Stimulated activated CD8-positive, alpha-beta memory T cell treated with anti-CD3 and anti-CD28 coated beads, Interleukin-4, amount 100 ng/mL, for 4 hours (primary cell): ENCODE measurements at places on chromosomes 3 and 15.

DNA sequence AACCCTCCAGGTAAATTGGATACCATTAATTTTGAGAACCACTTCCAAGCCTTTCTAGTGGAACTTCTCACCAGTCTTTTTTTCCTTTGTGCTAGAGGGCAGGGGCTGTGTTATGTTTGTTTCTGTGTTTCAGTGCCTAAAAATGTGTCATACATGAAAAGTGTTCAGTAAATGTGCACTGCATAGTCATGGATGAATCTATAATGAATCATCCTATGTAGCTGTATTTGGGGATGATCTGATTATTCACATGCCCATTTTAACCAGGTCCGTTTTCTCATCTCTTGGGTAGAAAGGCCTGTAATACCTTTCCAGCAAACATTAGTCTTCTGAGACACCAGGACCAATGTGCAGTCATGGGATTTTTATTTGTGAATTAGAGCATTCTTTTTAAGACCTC, 583.0 kb upstream of the GOLIM4 start:
- DNase-seq, result no peak

GRCh38 chr3:25427563-25427941, 511 bp upstream of the RARB start:
- DNase-seq, result no peak

DNA sequence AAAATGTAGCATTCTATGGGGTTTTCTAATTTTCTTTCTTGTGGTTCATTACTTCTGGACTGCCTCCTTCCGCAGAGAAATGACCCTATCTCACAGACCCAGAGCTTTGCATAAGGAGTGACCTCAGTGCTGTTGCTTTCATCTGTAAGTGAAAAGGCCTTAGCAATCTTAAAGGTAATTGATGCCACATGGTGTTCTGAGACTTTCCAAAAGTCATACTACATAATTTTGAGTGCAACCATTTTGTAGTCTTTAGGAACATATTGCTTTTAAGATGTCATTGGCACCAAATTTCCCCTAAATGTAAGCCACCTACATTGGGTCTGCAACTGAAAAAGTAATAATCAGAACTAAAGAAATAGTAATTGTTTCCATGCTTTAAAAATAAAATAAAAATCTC, 9.2 kb upstream of the HHLA2 start:
- DNase-seq, result no peak

DNA sequence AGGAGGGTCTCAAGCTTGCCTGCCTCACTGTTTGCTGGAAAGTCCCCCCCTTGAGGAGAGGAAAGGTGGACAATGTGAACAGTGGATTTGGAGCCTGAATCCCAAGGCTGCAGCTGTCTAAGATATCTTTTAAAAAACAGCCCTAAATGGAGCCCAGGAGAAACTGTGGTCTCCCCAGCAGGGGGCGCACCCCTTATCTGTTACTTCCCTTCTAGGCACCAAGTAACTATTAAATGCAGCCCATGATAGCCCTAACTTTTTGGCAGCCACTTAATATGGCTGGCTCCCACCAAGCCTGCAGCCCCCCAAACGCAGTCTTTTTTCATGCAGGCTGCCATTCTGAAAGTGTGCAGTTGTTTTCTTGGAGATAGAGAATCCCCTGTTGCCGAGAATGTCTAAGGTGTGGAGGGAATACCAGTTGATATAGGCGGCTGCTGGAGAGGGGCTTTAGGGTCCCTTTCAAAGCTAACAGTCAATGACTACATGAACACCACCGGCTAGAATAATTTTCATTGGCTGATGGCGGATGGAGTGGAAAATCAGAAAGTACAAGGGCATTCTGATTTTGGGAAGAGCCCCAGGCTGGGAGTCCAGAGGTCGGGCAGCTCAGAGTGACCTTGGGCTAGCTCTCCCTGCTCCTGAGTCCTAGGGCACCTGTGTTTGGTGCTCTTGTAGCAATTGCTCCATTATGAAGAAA, 1.3 kb downstream of the RHCG start:
- DNase-seq, result no peak

DNA sequence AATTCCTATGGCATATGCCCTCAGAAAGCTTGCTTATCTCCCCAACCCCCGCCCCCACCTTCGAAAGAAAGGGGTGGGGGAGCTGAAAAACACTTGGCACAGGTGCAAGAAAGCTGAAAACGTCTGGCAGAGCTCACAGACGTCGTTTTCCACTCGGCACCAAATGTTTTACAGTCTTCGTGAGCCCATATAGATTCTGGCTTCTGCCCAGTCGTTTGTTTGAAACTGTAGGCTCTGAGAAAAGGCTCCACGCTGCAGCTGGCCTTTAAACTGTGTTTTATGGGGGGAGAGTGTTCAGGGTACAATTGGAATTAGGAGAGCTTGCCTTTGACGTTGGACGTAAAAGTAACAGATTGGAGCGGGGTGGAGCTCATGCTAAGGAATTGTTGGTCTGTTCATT, 130.3 kb downstream of the MDFIC2 start:
- no peak for DNase-seq

- no peak for DNase-seq
Measured at GRCh38 chr15:94480289-94480834, 249.0 kb downstream of the MCTP2 start.

DNA sequence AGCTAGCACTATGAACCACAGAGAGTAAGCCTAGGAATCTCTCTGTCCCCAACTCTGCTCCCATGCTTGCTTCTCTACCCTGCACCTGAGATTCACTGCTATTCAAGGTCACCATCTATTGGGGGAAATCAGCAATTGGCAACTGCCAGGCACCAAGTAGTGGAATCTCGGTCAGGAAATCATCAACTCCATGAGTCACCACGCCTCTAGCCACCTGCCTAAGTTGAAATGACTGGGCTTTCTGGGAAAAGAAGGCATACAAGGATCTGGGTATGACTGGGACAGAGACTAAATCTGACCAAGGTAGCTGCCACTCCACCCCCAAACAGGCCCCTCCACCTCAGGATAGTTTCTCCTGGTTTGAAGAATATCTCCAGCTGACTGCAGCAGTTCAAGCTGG, 464.1 kb upstream of the CBLB start:
- DNase-seq, result no peak

DNA sequence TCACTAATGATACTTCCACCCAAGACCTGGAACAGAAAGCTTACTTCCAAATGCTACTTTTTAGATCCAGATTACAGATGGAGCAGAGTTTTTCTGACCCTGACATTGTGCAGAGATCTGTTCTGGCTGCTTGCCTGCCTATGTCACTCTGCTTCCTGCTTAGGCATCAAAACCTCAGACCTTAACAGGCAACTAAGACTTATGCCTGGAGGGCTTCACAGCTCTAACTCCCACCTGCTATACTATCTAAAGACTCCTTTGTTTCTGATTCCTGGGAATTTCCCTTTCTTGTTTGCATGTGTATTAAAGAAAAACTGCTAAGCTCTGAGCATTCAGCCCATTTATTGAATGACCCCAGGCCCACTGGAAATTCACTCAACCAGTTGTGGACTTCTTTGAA, 157.4 kb upstream of the NPHP3 start:
- DNase-seq, result no peak

DNA sequence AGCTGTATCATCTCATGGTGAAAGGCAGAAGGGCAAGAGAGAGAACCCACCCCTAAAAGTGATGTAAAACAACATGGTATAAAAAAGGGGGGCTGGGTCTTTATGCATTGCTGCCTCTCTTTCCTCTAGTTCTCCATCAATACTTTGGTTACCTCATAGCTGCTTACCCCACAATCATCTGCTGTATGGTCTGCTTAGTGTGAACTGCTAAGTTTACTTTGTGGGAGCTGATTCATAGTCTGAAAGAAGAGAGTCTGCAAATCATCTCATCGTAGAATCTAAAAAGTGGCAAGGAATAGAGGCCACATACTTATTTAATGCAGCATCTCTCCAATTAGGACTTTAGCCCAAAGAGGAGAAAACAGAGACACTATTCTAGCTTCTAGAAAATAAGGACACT, 546.8 kb downstream of the GBE1 start:
- DNase-seq, result no peak
